ENCODE measurements at places on chromosomes 7 and 10.
A peak's percentile ranks its signal among the peaks of the same experiment; 100 is the strongest.

DNA sequence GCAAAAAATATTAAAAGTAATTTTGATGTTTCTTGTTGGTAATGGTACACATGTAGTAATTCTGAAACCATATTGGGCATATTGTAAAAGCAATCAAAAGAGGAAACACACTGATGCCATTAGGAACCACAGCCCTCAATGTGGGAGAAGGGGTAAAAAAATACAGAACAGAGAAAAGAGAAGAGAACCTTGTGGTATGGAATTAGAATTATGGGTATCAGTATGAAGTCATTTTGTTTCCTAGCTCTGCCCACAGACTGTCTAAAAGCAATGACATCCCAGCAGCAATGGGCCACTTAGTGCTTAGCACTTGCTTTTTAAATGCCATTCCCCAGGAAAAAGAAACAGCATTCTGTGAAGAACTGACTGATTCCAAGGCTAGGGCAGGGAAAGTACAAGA, 61.5 kb downstream of the CPVL start:
- no peak for DNase-seq

- no peak for DNase-seq
Measured at GRCh38 chr7:10346032-10346431, 627.6 kb upstream of the PHF14 start.

DNA sequence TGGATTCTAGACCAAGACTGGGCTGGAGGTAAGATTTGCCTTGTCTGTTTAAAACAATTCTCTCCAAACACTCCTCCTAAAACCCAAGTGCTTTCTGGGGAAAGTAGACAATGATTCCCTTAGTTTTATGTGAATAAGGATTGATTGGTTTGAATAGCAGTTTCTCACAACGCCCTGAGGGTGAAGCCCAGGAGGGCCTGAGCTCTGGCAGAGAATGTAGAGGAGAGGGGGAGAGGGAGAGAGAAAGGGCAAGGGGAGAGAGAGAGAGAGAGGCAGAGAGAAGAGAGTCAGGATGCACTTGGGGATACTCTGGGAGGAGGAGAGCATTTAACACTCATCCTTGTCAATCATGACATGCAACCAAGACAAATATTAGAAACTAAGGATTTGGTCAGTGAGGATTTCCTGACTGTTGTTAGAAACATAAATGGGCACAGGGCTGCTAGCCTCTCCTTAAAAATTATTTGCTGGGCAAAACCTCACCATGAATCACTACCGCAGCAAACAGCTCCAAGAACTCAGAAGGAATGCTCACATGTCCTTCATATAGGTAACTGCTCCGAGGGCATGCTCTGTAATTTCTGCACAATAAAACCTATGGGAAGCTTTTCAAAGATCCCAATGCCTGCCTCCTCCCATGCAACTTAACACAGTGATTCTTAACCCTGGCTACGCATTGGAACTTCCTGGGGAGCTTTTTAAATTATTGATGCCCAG, 55.2 kb upstream of the RAPGEF5 start:
- DNase-seq = no peak

- no peak for DNase-seq
Measured at GRCh38 chr7:90773269-90773668, 177.1 kb downstream of the CDK14 start.

- DNase-seq = no peak
Measured at GRCh38 chr7:157751406-157751805, 414.6 kb downstream of the DNAJB6 start.

GRCh38 chr10:70765794-70766594, 19.2 kb downstream of the TBATA start:
- no peak for DNase-seq

- no peak for DNase-seq
Measured at GRCh38 chr7:94303695-94304094, 91.0 kb upstream of the COL1A2 start.

- no peak for DNase-seq
Measured at GRCh38 chr10:129605986-129606518, 139.0 kb downstream of the MGMT start.

DNA sequence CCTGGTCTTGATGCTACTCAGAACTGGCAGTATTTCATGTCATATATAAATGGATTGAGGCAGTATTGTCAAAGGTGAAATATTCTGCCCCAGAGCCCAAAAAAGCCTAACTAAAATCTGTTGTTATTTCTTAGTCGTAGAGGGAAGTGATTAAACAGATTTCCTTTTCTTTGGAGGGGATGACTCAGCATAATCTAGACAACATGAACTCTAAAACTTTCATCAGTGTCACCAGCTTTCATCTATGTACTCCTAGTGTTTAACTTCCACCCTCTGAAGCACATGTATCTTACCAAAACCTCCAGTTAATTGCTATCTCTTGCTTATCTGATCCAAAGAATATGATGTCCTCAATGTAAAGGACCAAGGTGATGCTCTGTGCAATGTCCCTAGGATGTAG, 97.1 kb upstream of the ARID5B start:
- no peak for DNase-seq

DNA sequence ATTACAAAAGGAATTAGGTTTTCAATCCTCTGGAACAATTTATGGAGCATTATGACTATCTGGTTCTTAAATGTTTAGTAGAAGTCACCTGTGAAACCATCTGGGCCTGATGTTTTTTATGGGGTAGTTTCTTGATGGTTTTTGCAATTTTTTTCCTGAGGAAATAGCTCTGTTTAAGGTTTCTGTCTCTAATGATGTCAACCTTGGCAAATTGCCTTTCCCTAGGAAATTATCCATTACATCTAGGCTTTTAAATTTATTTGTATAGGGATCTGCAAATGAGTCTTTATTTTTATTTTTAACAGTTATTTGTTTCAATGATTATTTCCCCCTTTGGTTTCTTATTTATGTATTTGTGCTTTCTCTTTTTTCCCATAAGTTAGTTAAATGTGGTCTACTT, 222.8 kb downstream of the GALNT17 start:
- DNase-seq = no peak

DNA sequence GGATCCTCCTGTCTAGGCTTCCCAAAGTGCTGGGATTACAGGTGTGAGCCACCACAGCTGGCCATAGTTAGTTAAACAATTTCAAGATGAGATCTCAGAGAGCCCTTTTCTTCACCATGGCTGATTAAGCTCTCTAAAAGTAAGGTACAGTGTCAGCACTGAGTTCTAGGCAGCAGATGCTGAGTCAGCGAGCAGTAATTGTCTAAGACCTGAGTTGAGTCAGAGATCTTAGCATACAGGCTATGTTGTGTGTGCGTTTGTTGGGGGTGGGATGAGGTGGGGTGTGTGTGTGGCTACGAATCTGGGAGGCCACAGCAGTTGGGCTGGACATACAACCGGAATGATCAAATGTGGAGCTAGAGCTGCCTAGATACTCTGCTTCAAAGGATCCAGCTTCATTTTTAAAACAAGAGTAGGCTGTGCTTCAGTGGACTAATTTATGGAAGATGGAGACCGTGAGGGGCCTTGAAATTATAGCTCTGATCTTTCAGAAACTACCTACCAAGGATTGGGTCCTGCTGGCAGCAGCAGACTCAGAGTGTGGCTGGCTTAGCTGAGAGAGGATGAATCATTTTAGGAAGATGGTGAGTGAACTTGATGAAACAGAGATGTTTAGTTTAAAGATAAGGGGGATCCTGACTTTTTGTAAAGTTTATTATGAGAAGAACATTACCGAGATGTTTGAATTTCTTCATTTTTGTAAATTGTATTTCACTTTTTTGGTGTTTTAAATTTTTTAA, 17.5 kb upstream of the MTPN start:
- peak; percentile 58 for DNase-seq

DNA sequence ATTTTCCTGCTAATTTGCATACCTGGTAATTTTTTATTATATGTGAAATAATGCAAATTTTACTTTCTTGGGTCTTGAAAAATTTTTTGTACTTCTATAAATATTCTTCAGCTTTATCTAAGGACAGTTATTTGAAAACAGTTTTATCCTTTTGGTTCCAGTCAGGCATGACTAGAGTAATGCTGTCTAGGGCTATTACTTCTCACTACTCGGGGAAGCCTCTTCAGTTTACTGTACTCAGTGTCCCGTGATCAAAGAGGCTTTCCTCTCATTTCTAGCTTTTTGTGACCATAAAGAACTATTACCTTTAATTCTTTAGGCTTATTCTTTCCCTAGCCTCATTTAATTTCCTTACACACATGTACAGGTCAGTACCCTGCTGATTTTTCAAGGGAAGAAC, 153.8 kb upstream of the HDAC9 start:
- no peak for DNase-seq

- peak; percentile 88 for DNase-seq
Measured at GRCh38 chr7:99141841-99142726, 1.8 kb downstream of the SMURF1 start.

DNA sequence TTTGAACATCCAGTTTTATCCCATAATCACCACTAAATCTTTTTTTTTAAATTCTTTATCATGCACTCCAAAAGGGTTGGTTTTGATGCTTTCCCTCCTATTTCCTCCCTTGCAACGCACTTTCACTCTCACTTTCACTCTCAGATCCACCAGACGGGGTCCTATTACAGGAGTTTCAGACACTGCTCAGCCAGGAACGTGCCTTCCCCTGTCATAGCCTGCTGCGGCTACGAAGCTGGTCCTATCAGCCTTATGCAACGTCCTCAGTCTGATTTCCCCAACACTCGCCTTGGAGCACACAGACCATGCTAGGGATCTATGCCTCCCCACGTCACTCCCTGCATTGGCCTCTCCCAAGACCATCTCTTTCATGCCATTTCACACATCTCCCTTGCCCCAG, 23.4 kb downstream of the ZPBP start:
- no peak for DNase-seq

GRCh38 chr7:155584261-155584660, 37.9 kb upstream of the CNPY1 start:
- no peak for DNase-seq

- peak; percentile 47 for DNase-seq
Measured at GRCh38 chr7:47945261-47946015, 2.8 kb downstream of the PKD1L1 start.

DNA sequence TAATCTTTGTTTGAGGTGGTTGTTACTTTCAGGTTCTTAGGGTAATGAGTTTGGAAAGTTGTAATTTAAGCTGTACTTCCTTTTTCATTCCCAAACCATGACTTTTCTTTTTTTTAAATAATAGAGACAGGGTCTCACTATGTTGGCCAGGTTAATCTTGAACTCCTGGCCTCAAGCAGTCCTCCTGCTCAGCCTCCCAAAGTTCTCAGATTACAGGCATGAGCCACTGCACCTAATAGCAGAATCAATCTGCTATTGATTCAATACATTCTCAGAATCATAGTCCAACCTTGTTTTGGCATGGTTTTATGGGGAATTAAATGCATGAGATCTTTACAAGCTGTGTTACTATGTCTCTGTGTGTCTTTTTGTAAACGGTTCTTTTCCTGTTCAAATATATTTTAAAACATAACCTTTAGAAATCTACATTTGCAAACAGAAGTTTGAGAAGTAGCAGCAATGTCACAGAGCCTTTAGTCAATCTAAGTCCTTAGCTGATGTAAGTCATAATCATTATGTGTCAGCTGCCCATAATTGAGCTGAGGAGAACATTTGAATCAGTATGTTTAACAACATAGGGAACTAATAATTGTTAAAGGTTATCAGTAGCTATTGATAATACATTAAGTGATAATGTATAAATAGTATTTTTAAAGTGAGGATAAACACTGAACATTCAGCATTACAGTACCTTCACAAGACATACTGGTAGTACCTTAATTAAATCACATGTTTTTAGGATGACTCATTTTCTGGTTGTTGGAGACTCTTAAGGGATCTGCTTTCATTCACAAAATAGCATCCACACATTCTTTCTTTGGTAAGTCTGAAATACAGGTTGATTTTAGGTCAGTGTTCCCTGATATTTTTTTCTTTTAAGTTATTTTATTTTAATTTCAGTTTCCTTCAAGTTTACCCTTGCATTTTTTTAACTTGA, 8.8 kb downstream of the INPP5F start:
- peak; percentile 43 for DNase-seq

- DNase-seq = no peak
Measured at GRCh38 chr7:94417306-94417705, 22.6 kb downstream of the COL1A2 start.

- DNase-seq = no peak
Measured at GRCh38 chr7:37344886-37345579, 103.6 kb downstream of the ELMO1 start.

DNA sequence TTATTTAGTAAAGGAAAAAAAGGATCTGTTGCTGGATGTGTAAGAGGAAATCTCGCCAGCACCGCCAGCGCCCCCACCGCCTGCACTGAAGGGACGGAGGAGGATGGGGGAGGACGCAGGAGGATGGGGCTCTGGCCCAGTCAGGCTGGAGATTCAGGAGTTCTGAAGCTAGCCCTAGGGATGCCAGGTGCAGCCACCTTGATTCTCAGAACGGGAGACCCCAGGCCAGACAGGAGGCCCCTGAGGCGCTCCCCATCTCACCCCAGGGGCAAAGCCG, 1.3 kb downstream of the CAMK2B start:
- DNase-seq = no peak

GRCh38 chr7:35420656-35421055, 166.8 kb upstream of the TBX20 start:
- DNase-seq = no peak

GRCh38 chr10:110918269-110918642, 724 bp downstream of the BBIP1 start:
- peak; percentile 88 for DNase-seq

GRCh38 chr7:141558544-141559183, 7.5 kb downstream of the AGK start:
- no peak for DNase-seq

DNA sequence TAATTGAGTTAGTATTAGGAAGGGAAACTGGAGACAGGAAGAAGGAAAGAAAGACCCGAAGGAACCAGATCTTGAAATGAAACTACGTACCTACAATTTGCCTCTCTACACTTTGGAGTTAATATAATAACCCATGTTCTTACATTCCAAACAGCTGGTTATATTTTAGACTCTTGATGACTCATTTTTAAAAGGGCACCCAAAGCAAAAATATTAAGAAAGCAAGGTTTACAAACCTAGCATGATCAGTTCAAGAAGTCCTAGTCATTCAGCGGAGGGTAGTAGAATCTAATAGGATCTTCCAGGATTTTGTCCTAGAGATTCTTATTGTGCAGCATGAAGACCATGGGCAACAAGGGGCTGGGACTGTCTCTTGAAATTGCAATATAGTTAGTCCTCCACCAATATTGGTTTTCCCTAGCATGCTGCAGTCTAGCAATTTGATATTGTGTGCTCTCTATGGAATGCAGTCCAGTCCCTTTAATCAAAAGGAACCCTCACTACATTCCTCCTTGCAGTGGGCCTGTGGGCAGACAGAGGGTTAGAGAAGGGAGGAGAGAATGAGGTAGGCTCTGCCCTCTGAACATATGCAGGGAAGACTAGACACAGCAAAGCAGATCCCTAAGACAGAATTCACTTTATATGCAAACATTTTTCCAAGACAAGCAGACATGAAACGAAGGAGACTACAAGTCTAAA, 230.3 kb downstream of the INHBA start:
- DNase-seq = no peak

DNA sequence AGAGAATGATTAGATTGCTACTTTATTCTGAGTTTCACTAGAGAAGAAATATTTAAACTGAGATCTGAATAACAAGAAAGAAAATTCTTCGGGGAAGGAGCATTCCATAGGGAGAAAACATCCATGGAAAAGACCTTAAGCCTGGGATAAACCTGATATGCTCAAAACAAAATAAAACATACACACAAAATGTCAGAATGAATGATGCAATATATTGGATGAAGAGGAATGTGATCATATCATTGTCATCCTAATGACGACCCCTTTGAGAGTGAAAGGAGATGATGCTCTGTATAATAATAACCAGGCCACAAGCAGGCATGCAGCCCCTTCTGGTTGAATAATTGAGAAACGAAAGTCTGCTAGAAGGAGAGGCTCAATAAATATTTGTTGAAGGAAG, 882.4 kb downstream of the NRG3 start:
- no peak for DNase-seq

Data from RCC 7860 (cell line).